ENCODE measurements at places on chromosomes 4 and X.

- no peak for DNase-seq
Observed at GRCh38 chr4:183101956-183102480, 3.0 kb downstream of the WWC2 start.

DNA sequence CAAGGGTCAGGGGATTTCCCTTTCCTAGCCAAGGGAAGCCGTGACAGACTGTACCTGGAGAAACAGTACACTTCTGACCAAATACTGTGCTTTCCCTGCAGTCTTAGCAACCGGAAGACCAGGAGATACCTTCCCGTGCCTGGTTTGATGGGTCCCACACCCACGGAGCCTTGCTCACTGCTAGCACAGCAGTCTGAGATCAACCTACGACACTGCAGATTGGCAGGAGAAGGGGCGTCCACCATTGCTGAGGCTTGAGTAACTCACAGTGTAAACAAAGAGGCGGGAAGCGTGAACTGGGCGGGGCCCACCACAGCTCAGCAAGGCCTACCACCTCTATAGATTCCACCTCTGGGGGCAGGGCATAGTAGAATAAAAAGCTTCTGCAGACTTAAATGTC lies 48.7 kb upstream of the SRD5A3 start:
- no peak for DNase-seq

- DNase-seq = no peak
Observed at GRCh38 chrX:136812286-136812685, 31.6 kb upstream of the ARHGEF6 start.

DNA sequence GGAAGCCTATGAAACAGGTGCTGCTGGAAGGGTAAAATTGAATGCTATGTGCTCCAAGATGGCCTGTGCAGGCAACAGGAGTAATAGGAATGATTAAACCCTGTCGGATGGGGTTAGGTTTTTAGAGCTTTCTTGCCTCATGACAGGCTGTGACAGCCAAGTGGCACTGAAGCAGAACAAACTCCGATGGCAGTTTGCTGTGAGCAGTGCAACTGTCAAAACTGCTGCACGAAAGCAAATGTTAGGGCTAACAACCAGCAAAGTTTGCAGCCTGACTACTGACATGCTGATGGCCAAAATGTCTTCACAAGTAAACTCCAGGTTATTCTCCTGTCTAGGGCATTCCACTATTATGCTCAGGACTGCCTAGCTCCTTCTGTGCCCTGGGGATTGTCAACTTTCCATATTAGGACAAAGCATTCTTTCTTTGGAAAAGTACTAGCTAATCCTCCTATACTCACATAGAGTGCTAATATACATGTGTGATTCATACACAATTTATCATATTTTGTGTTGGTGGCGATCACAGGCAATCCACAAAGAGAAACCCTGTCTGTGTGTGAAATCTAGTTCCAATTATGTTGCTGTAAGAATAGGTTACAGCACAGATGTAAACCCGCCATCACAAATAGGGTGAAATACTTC lies 486.6 kb upstream of the TENM3 start:
- DNase-seq = no peak

- no peak for DNase-seq
Observed at GRCh38 chrX:25158635-25159034, 142.9 kb upstream of the ARX start.

GRCh38 chrX:112967903-112968302 lies 127.3 kb upstream of the AMOT start:
- DNase-seq = no peak

- no peak for DNase-seq
Observed at GRCh38 chr4:149754526-149754925, 61.1 kb downstream of the IQCM start.

GRCh38 chr4:68391436-68391835 lies 41.5 kb upstream of the YTHDC1 start:
- DNase-seq = no peak

- DNase-seq = no peak
Observed at GRCh38 chr4:72875138-72875537, 194.4 kb downstream of the COX18 start.

DNA sequence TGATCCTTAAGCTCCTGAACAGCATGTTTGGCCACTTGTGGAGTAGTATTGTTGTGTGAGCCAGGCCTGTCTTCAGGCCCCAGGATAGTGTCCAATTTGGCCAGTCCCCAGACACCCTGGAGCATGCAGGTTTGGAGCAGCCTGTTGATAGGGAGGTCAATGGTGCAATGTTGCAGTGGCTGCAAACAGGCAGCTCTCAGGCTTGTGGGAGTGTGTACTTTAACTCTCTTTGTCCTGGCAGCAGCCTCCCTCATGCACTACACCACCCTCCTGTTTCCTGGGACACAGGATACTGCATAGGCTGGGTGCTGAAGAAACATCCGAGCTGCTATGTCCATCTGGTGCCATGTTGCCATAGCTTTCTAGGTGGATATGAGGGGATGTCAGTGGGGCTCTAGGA lies 24.0 kb downstream of the TECRL start:
- DNase-seq = no peak

GRCh38 chr4:94345969-94346368 lies 3.3 kb upstream of the HPGDS start:
- peak; percentile 47 for DNase-seq

GRCh38 chr4:168666531-168666930 lies 169.7 kb downstream of the PALLD start:
- DNase-seq = no peak

GRCh38 chr4:176335421-176335820 lies 15.7 kb downstream of the SPCS3 start:
- DNase-seq = no peak

DNA sequence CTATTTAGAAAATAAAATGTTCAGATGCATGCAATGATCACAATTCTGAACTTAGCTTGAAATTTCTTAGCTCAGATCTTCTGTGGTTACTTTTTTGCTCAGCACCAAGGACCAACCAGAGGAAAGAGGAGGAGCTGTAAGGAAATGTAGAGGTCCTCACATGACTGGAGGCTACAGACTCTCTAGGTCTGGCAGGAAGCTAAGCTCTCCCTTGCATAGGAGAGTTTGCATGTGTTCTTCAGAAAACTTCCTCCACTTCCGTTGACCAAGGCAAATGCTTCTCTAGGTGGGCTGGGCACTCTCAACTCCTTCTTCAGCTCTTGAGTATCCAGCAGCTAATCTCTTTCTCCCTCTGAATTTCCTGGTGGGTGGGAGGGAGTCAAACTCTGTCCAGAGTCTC lies 119.6 kb downstream of the BTC start:
- DNase-seq = no peak

DNA sequence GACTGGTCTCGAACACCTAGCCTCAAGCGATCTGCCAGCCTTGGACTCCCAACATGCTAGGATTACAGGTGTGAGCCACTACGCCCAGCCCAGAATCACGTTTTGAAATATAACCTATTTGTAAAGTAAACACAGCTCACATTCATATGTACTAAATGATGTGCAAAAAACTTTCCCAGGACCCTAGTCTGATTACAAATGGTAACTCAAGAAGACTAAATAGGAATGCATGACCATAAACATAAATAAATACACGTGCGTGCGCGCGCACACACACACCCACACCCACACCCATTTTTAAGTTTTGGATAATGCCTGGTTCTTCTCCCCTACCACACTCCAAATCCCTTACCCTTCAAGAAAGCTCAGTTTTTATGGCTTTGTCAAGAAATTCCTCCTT lies 163.9 kb downstream of the NR3C2 start:
- no peak for DNase-seq

GRCh38 chrX:40385256-40385655 lies 195.5 kb upstream of the ATP6AP2 start:
- peak; percentile 30 for DNase-seq

GRCh38 chr4:6881908-6882307 lies 27.7 kb upstream of the TBC1D14 start:
- no peak for DNase-seq

- DNase-seq = no peak
Observed at GRCh38 chrX:1542994-1543725, 6.2 kb upstream of the P2RY8 start.

DNA sequence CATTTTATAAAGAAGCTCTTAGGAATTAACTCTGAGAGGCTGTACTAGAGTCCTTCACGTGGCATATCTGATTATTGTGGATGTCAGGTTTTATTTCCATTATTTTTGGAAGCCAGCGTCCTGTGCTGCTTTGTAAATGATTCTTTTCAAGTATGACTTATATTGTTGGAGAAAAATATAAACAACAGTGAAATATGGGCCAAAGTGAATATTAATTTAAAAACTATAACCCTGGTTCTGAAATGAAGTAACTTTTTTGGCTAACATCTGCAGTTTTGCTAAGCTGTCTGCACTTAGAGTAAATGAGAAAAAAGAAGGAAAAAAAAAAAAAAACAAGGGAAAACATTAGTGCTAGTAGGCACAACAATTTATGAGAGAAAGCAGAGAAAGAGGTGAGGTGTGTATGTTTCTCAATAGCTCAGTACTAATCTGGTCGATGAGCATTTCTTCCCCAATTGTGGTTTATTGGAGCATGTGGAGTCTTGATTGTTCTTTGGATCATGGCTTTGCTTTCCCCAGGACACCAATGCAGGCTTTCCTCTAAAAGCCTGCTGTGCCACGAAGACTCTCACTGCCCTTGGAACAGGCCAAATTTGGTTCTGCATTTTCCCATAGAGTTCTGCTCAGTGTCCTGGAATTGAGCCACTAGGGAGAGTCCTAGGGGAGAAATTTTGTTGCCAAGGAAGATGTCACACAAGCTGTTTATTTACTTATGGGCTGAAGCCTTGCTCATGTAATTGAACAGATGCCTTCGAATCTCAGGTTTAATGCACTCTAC lies 273.3 kb downstream of the DKK2 start:
- no peak for DNase-seq

DNA sequence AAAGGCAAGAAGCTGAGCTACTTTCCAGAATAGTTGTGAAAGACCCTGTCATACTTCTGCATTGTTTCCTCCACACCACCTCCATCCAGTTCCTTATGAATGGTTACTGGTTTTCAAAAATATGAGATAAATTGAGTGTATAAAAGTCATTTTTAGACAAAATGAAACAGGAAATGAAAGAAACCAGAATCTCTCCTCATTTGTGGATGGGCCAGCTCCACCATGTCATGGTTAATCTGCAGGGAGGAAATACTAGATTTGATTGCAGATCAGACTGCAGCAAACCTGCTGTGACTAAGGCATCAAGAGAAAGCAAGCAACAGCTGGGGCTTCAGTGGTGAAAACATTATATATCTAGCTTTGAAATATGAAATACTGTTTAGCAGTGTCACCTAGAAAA lies 23.8 kb downstream of the F9 start:
- peak; percentile 18 for DNase-seq

DNA sequence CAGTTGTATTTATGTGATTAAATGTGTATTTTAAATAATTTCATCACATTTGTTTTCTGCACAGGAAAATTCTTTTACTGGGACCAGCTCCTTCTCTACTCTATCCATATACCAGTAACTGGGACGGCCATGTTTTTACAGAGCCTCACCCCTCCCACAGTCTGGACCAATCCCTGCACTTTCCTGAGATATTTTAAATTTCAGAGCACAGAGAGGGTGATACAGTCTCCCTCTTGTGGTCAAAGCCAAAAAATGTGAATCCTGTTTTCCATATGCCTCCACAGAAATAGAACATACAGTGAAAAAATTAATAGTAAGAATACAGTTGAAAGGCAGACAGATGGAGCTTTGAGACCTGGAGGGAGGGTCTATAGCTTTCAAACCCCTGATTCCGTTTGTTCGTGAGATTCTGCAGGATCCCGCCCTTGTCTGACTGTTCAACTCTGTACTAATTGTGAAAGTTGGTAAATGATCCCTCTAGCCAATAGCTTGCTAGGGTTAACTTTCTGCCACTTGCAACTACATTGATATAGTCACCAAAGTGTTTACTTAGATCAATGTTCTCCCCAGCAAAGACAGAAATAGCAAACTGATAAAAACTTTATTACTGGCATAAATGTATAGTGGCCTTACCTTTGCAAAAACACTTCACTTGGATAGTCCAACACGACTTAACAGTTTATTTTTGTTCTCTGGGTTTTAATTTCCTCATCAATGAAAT lies 172.2 kb downstream of the PPARGC1A start:
- DNase-seq = peak; percentile 36

GRCh38 chr4:130563185-130563888 lies 1467.4 kb downstream of the C4orf33 start:
- no peak for DNase-seq

GRCh38 chr4:179530958-179531357 lies 2088.7 kb upstream of the AGA start:
- no peak for DNase-seq

GRCh38 chr4:95013236-95013635 lies 255.5 kb downstream of the BMPR1B start:
- no peak for DNase-seq

GRCh38 chr4:169200361-169201030 lies 70.3 kb downstream of the SH3RF1 start:
- no peak for DNase-seq

DNA sequence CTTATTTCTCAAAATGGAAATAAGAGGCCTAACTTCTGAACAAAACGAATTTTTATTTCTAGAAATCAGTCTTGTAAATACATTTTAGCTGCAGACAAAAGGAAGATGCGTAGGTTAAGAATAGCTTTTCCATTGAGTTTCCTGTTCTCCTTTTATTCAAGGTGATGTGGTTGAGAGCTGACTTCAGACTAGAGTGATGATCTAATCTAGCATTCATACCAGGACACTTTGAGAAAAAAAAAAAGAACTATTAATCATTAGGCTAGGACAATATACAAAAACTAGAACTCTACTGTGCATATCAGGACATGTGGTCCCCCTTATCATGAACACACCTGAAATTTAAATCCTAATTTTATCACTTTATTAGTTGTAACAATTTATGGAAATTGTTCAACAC lies 884.5 kb upstream of the EPHA5 start:
- DNase-seq = no peak

Measured in suppressor macrophage treated with lipopolysaccharide for 1 hour (primary cell).